ENCODE measurements at places on chromosomes 2 and 18. TPM values are rescaled to one million over a fixed set of nuclear protein-coding genes. Genes with fewer than 3 reads are reported as not detected.

DNA sequence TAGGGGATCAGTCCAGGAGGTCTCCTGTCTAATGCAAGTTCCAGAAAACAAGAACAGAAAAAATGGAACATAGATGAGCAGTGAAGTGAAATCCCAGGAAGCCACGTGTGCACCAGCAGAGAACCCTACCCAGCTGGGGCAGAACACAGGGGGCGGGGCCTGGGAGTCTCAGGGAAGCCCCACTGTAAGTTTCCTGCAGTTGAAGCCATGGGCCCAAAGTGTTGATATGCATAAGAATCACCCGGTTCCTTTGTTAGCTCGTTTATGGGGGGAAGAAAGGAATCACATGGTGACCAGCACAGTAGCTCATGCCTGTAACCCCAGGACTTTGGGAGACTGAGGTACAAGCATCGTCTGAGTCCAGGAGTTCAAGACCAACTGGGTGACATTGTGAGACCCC is 131.3 kb downstream of the INO80D start:
- no peaks in the 10 kb centered on the region for H3K27me3 ChIP-seq
- no peak for DNase-seq
- H3K36me3 ChIP-seq, result no peaks in the 10 kb centered on the region
- H3K27ac ChIP-seq, result no peak overlapping the region
- no peaks in the 10 kb centered on the region for H3K4me1 ChIP-seq

DNA sequence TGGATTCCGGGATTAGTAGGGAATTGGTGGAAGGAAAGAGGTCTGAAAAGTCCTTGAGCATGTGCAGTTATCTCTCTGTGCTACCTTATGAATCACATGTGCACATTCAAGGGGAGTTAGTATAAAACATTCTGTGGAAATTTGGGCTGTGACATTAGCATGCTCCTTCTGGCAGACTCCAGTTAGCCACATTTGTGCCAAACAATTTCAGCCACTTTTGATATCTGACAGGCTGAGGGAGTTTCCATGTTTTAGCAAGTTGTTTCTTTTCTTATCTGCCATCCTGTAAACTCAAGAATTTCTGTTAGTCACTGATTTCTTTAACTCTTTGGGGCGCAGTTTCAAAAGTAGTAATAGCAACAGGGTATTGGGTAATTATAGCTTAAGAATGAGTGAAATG is 28.3 kb upstream of the GYPC start:
- no peak for DNase-seq
- no peaks in the 10 kb centered on the region for H3K36me3 ChIP-seq
- H3K27me3 ChIP-seq, result no peaks in the 10 kb centered on the region
- no peaks in the 10 kb centered on the region for H3K4me1 ChIP-seq

DNA sequence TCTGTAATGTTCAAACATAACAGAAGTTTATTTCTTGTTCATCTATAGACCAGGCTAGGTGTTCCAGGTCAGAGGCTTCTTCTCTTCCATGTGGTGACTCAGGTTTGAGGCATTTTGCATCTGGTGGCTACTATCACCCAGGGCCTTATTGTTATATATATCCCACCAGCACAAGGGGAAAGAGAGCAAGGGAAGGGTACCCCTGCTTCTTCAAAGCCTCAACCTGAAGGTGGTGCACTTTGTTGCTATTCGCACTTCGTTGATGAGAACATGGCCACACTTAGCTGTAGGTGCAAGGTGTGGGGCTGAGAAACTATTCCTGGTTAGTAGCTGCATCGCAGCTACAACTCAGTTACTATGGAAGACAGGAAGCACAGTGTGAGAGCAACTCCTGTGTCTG is 27.4 kb upstream of the SLC3A1 start:
- DNase-seq, result no peak
- H3K4me3 ChIP-seq, result no peak overlapping the region
- H3K27me3 ChIP-seq, result no peaks in the 10 kb centered on the region
- H3K36me3 ChIP-seq, result no peaks in the 10 kb centered on the region
- H3K4me1 ChIP-seq, result no peaks in the 10 kb centered on the region
- no peak overlapping the region for H3K27ac ChIP-seq

The ST6GAL2 gene
- 9.3 TPM for polyA plus RNA-seq

DNA sequence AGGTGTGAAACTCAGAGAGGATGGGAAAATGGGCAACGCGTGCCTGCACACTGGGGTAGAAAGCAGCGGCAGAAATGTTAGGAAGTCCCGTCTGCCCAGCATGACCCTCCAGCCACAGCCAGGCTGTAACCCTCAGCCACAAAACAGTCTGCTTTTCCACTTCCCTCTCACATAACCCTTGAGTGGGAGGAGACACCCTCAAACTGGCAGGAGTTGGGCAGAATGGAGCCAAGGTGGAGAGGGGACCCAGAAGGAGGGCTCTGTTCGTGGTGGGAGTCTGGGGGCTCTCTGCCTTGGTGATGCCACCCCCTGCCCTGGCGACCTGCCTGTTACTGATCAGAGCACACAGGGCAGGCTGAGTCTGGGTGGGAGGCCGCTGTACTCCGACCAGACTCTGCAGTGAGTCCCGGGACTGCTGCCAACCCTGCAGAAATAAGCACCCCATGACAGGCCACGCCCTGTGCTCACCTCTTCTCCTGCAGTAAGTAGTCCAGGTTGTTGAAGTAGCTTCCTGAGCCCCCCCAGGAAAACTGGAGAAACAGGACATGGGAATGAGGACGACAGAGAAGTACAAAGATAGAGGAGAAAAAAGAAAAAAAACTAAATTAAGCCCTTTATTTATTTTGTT is 16.0 kb downstream of the FAM178B start:
- H3K4me1 ChIP-seq, result no peaks in the 10 kb centered on the region
- no peak overlapping the region for H3K27ac ChIP-seq
- H3K36me3 ChIP-seq, result no peaks in the 10 kb centered on the region
- H3K4me3 ChIP-seq, result no peak overlapping the region
- no peaks in the 10 kb centered on the region for H3K27me3 ChIP-seq

- DNase-seq, result no peak
- H3K27ac ChIP-seq, result no peak overlapping the region
- no peaks in the 10 kb centered on the region for H3K27me3 ChIP-seq
Observed at GRCh38 chr2:21103274-21103891, 20.4 kb upstream of the TDRD15 start.

DNA sequence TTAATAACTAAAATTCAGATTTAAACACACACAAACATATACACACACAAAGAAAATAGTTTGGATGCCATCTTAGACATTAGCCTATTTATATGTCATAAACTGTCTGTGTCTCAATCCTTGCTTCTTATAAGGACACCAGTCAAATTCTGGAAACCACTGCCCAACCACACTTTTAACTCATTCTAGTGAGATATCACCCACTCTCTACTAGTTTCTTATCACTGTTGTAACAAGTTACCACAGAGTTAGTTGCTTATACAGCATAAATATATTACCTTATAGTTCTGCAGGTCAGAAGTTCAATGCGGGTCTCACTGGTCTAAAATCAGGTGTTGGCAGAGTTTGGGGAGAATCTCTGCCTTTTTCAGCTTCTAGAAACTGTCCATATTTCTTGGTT is 239.1 kb downstream of the MTX2 start:
- H3K36me3 ChIP-seq, result no peaks in the 10 kb centered on the region
- no peaks in the 10 kb centered on the region for H3K27me3 ChIP-seq
- no peak overlapping the region for H3K4me3 ChIP-seq

GRCh38 chr2:165691615-165692014 is 102.4 kb downstream of the GALNT3 start:
- no peaks in the 10 kb centered on the region for H3K27me3 ChIP-seq
- no peaks in the 10 kb centered on the region for H3K4me1 ChIP-seq
- H3K36me3 ChIP-seq, result no peaks in the 10 kb centered on the region
- H3K27ac ChIP-seq, result no peak overlapping the region

DNA sequence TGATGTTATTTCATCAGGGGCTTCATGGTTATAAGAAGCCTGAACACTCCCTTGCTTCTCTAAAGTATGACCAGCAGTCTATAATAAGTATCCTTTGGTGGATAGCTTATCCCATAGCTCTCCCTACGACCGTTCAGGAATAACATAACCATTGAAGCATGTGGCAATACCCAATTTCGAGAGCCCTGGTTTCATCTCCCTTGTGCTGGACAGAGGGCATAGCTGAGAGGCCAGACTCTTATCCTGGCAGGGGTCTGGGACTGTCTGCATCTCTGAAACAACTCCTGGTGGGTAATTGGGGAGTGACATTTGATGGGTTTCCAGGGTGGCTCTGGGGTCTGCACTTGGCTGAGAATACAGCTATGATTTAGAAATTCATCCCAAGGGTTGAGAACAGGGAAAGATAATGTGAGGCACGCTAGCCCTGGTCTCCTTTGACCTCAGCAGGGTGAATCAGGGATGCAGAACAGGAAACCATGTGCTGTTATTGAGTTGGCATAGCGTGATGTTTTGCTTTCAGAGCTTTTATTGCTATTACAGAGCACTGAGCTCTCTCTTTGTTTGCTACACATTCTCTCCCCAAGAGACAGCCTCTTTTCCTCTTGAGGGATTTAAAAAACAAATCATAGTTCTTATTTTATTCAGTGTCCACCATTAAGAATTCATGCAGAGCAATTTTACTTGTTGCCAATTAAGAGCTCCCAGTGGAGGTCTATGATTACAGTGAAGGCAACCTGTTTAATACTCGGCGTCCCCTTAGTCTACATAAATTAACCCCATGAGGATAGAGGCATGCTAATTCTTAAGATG is 274.5 kb downstream of the NCKAP5 start:
- no peak overlapping the region for H3K27ac ChIP-seq
- H3K4me1 ChIP-seq, result no peaks in the 10 kb centered on the region
- H3K27me3 ChIP-seq, result no peaks in the 10 kb centered on the region
- no peaks in the 10 kb centered on the region for H3K36me3 ChIP-seq

GRCh38 chr2:189658306-189659212 is 2.7 kb upstream of the ASNSD1 start:
- no peaks in the 10 kb centered on the region for H3K27me3 ChIP-seq
- no peak for DNase-seq
- H3K27ac ChIP-seq, result no peak overlapping the region

GRCh38 chr2:139214801-139215200 is 434.6 kb upstream of the NXPH2 start:
- peaks cover 1% of the 10 kb centered on the region for H3K27me3 ChIP-seq
- no peaks in the 10 kb centered on the region for H3K4me1 ChIP-seq
- DNase-seq, result no peak

The SLC14A1 gene
- 11.4 TPM for polyA plus RNA-seq

- H3K4me3 ChIP-seq, result no peak overlapping the region
- peaks cover 4% of the 10 kb centered on the region for H3K4me1 ChIP-seq
- peak overlapping the region; percentile 99 for H3K27ac ChIP-seq
- no peaks in the 10 kb centered on the region for H3K36me3 ChIP-seq
Observed at GRCh38 chr18:22186484-22186971, 17.1 kb downstream of the GATA6 start.

DNA sequence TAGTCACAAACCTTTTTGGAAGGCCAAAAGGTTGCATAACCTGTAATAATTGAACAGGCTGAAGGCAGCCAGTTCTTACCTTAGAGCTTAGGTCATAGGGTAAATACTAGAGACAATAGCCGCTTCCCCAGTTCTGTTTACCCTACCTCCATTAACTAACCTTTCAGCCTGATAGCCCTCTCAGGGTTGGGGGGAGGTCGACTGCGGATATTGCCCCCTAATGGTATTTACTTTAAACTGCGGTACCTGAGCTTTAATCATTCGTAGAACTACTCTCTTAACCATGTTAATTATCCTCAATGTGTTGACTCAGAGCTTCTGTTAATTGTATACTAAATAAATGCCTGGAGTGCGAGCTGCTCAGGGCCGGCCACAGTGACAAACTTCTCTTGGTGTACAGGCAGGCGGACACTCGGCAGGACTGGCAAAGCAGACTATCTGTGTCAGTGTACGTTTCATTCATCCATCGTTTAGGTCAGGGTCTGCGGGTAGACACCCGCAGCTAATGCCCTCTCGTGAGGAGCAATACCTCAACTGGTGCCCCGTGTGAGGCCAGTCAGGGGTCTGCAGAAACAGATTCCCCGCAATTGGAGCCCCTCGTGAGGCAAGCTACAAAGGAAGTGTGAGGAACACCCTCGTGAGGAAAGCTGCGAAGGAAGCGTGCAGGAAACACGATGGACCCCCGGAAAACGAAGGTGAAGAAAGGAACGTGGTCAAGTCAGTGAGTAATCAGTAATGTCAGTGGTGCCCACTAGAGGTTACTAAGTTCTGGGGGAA is 115.3 kb upstream of the SCN7A start:
- H3K4me3 ChIP-seq, result no peak overlapping the region
- no peak overlapping the region for H3K27ac ChIP-seq
- H3K36me3 ChIP-seq, result no peaks in the 10 kb centered on the region

DNA sequence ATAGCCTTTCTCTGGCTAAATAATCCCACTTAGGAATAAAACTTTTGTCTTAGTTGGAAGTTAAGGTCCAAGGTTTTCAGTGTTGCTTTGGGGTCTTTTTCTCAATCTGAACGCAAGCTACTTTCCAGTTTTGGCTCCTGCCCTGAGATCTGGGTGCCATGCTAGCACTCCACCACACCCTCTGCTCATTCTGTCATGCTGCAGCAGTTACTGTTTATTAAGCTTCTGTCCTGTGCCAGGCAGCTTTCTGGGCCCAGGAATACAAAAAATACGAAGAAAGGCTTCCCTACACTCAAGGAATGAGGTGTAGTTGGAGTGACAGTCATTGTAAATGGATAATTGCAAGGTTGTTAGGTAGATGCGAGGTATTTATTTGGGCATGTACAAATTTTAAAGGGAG is 46.3 kb upstream of the RTN4 start:
- DNase-seq, result no peak
- peaks cover 5% of the 10 kb centered on the region for H3K4me1 ChIP-seq
- H3K27ac ChIP-seq, result no peak overlapping the region
- no peaks in the 10 kb centered on the region for H3K27me3 ChIP-seq
- no peak overlapping the region for H3K4me3 ChIP-seq
- no peaks in the 10 kb centered on the region for H3K36me3 ChIP-seq

- DNase-seq, result no peak
- H3K27me3 ChIP-seq, result no peaks in the 10 kb centered on the region
- H3K36me3 ChIP-seq, result no peaks in the 10 kb centered on the region
- H3K4me1 ChIP-seq, result no peaks in the 10 kb centered on the region
Observed at GRCh38 chr2:119425620-119426395, 5.8 kb upstream of the TMEM37 start.

DNA sequence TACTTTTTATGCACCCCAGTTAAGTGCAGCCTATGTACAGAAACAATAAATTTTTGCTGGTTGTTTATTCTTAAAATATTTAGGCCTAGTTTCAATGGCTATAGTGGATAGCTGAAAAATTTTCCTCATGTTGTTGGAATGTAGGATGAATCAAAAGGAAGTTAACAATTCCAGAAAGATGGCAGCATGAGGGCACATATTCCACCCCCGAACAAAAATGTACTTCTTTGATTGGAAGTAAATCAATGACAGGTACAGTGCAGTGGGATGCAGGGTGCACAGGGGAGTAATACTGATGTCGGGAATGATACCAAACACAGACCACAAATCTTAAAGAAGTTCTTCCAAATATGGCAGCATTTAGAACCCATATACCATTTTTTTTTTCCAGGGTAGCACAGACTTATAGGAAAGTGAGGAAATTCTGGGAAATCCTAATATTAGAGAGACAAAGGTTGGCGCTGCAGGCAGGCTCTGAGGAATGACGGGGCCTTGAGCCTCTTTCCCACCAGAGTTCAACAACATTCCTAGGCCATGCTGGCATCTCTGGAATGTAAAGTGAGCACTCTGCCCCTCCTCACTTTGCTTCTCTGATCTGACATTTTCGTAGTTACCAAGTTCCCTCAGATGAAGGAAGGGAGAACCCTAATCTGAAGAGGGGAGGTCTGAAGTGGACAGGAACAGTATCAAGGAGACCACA is 36.6 kb upstream of the IKZF2 start:
- H3K4me1 ChIP-seq, result no peaks in the 10 kb centered on the region
- no peak for DNase-seq
- no peak overlapping the region for H3K4me3 ChIP-seq
- H3K36me3 ChIP-seq, result no peaks in the 10 kb centered on the region
- H3K27me3 ChIP-seq, result no peaks in the 10 kb centered on the region

- H3K27ac ChIP-seq, result no peak overlapping the region
- H3K4me3 ChIP-seq, result no peak overlapping the region
- no peak for DNase-seq
- H3K36me3 ChIP-seq, result no peaks in the 10 kb centered on the region
- no peaks in the 10 kb centered on the region for H3K4me1 ChIP-seq
Observed at GRCh38 chr18:27970321-27970720, 206.6 kb downstream of the CDH2 start.

Measured in aorta (tissue), 5 donors.